ENCODE measurements at places on chromosomes 11 and 22.

GRCh38 chr11:102546923-102547471 lies 16.4 kb upstream of the MMP7 start:
- no peak for DNase-seq

GRCh38 chr11:74288161-74288560 lies 23.3 kb downstream of the P4HA3 start:
- DNase-seq, result peak; percentile 94

DNA sequence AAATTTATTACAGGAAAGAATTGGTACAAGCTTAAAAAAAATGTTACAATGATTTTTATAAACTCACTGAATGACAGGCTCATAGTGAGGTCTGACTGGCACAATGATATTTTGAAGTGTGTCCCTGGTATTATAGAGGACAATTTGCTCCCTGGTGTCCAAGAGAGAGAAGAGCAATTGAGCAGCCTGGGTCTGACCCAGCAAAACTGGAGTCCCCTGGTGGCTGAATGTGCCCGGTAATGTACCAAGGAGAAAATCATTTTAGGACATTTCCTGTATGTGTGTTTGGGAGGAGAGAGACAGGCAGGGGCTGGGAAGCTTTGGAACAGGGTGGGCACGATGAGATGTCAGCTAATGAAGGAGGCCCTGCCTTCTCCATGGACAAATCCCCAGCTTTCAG lies 125.3 kb downstream of the APOL5 start:
- DNase-seq, result no peak

- DNase-seq, result no peak
These were observed 9.4 kb downstream of the IGSF9B start for GRCh38 chr11:133947321-133947756.

DNA sequence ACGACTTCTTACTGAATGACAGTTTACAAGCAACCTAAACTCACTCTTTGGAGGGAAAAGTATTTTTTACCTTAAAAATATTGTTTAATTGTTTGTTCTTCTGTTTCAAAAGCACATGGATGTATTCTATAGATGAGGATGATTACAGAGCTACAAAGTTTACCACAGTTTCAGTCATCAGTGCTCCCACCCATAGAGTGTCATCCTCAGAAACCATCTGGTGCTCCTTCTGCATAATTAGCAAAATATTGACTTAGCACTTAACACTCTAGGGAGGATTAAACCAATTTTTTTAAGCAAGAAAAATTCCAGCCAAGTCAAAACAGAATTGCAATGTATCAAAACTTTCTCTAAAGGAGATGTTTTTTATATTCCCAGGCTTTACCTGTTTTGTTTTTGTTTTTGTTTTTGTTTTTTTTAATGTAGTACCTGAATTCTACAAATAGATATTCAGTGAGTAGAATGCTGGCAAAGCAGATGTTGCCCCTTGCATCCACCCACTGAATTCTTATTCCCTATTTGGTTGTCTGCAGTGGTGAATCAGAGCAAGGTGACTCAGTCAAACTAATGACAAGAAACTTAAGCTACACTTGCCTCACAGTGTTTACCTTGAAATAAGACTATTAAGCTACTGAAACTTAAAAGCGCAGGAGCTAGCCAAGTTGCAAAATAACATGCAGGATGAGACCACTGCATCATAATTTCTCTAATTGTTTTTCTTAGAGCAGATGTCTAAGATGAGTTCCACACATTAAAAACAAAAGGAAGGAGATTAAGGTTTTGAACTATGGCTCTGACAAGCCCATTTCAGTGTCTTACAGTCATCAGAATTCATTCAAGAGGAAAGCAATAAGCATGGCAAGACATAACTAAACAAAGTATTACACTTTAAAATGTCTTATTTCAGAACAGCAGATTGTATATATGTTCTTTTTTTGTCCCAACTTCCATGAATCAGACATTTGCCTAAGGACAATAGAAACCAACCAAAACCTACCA lies 155.1 kb upstream of the SOX6 start:
- no peak for DNase-seq

DNA sequence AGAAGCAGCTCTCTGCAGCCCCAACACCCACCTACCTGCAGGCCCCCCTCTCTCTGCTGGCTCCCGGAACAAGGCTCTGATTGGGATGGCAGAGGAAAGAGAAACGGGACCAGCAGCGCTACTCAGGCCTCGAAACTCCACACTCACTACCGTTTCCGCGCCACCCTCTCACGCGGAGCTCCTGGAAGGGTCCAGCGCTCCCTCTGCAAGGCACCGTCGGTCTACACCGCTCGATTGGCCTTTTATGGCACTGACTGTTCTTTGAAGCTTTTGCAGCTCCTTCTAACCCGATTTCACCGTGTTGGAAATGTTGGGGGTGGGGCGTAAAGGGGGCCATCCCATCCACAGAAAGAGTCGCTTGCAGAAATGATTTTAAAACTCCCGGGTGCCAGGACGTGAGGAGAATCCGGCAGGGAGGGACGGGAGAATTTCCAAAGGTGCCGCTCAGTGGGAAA lies 323 bp upstream of the PANX1 start:
- DNase-seq, result no peak

GRCh38 chr11:72739240-72740059 lies 12.8 kb downstream of the ARAP1 start:
- DNase-seq, result no peak

GRCh38 chr11:70192666-70193410 lies 10.3 kb upstream of the FADD start:
- no peak for DNase-seq

DNA sequence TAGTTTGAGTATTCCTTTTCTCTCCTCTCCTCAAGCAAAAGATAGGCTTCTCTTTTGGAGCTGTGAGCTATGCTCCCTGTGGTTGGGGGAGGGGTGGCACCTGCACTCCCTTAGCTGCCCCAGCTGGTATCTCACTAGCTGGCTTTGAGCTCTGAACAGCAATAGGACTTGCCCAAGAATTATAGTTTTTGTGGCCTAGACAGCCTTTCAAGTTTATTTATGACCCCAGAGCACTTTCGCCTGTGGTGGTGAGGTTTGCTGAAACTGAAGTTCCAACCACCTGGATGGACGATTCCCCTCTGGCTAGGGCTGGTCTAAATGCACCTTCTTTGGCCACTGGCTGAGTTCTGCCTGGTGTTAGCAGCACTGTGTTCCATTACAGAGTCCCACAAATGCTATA lies 37.1 kb upstream of the SLC37A2 start:
- no peak for DNase-seq

DNA sequence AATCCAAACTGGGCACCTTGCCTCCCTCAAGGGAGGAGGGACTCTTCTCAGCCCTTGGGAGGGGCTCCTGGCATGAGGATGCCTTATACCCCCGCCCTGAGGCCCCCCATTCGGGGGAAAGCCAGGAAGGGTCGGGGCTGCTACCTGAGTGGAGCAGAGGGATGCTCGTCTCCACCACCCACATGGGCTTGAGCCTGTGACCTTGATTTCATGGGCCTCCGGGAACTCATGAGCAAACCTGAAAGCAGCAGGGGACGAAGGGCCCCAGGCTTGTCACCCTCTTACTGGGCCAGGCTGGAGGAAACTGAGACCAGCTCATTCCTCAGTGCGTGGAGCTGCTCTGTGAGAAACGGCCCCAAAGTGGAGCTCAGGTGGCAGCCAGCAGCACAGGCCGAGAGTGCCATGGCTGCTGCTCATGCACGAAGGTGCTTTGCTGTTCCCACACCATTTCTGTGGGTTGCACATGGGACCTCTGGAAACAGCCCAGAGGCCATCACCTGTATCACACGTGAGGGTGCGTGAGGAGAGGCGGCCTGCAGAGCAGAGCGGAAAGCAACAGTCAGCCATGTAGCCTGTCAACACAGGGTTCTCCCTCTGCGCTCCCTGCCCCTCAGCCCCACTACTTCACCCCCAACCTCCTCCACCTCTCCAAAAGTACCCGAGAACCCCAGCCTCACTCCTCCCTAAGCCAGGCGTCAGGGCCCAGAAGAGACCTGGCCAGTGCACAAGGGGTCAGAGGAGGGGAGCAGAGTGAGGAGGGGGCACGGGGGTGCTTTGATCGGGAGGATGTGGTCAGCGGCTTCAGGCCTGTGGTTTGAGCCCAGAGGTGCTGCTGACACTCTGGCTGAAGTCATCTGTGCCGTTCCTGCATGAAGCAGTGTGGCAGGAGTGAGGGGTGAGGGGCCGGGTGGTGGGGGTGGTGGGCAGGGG lies 14.1 kb upstream of the IL2RB start:
- DNase-seq, result no peak
